ENCODE measurements at places on chromosomes 3 and 15.

DNA sequence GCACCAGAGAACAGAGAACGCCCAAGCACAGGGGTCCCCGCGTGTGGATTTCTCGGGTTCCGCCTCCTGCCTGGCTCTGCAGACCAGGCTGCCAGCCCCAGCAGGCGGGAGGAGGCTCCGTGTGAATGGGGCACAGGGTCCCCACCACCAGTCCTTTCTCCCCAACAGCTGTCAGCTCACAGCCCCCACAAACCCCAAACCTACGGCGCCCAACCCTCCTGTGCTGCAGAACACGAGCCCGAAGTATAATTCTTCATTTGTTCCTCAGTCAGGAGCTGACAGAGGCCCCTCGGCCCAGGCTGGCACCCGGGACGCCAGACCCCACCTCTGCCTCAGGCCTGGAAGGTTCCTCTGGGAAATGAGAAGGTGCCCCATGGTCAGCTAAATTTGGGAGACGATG is 78.0 kb downstream of the TBC1D2B start:
- DNase-seq = no peak

DNA sequence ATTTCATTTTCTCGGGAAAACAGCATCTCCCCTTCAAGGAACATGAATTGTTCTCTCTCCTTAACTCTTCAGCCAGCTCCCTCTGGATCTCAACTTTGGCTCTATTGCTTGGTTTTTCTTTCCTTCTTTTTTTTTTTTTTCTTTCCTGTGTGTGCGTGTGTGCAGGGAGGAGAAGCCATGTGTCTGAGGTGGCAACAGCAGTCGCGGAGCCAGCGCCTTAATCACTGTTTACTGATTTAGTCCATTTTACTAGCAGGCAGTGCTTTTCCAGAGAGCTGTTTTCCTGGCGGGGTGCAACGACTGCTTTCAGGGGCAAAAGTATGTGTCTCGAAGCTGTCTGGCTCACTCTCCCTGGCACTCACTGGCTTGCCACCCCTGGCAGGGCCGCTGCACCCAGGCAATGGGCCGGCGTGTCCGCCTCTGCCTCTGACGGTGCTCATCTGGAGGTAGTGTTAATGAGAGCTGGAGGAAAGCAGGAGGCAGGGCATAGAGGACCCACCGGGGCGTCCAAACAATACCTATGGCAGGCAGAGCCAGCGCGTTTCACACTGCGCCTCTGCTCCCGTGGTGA is 835.4 kb upstream of the NR2F2 start:
- DNase-seq = no peak

GRCh38 chr3:155643581-155644165 is 101.2 kb downstream of the PLCH1 start:
- no peak for DNase-seq

DNA sequence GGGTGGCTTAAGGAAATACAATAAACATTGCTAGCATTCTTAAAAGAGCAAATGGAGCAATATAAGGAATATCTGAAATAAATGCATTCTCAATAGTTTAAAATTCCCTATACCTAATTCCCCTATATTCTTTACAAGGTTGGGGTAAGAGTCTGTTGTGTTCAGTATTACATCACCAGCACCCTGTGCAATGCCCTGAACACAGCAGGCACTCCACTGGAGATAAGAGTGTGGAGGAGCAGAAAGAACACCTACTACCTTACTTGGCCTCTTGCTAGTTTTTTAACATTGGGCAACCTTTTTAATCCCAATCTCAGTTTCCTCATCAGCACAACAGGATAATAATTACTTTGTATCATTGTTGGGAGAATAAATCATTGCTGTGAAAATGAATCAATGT is 140.2 kb upstream of the PLXND1 start:
- no peak for DNase-seq

- DNase-seq = no peak
Measured at GRCh38 chr3:141412936-141413354, 44.6 kb downstream of the ZBTB38 start.

Measured in activated naive CD4-positive, alpha-beta T cell treated with anti-CD3 and anti-CD28 coated beads, Interleukin-2, amount 10 ng/mL, durations not matched to agents 7 days and 5 days (primary cell).